ENCODE measurements at places on chromosomes 4 and X. TPM values are rescaled to one million over a fixed set of nuclear protein-coding genes. Genes with fewer than 3 reads are reported as not detected.

DNA sequence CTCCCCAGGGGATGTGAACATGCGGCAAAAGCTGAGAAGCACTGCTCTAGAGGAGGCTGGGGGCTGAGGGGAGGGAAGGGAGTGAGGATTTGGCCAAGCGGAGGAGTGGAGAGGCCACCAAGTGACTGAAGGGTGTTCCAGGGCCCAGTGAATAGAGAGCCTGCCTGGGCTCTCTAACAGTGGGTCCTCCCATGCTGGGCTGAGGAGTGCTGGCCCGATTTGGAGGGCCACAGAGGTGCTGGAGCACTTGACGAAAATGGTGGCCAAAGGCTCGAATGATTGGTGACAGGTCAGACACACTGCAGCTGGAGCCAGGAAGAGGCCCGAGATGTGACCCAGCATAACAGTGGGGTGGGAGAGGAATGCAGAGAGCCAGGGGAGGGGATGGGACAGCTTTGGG, 37.5 kb upstream of the MAP3K15 start:
- H3K27ac ChIP-seq, result no peak overlapping the region
- H3K4me3 ChIP-seq, result no peak overlapping the region
- no peaks in the 10 kb centered on the region for H3K27me3 ChIP-seq
- H3K4me1 ChIP-seq, result no peaks in the 10 kb centered on the region
- DNase-seq, result no peak

- no peaks in the 10 kb centered on the region for H3K27me3 ChIP-seq
- no peaks in the 10 kb centered on the region for H3K36me3 ChIP-seq
- DNase-seq, result no peak
- H3K4me3 ChIP-seq, result no peak overlapping the region
- no peak overlapping the region for H3K27ac ChIP-seq
Observed at GRCh38 chrX:152202886-152203285, 64.5 kb upstream of the MAGEA10 start.

DNA sequence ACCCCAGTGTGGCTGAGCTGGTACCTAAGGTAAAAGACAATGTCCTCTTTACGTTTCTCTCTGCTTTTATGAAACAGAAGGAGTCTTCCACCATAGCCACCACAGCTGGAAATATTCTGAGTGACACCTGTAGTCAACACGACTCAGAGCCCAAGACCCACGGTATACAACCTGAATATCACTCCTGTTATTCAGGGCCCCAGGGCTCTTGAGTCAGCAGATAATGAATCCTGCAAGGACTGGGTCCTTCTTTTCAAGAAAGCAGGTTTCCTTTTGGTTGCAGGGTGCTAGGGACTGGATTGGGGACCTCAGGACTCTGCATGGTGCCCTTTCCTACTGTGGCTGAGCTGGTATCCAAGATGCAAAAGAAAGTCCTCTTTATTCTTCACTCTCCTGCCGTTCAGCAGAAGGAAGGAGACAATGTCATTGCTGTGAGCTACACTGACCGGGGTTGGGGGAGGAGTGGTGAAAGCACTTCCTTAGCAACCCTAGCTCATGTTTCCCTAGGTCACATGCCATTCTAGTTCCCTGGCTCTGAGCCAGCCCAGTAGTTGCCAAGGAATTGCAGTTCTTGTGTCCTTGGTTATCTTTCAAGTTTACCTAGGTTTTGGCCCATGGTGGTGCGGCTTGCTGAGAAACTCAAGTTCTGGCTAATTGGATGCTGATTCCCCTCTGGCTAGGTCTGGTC, 23.7 kb upstream of the UNC5C start:
- no peak overlapping the region for H3K27ac ChIP-seq
- H3K4me1 ChIP-seq, result no peaks in the 10 kb centered on the region

DNA sequence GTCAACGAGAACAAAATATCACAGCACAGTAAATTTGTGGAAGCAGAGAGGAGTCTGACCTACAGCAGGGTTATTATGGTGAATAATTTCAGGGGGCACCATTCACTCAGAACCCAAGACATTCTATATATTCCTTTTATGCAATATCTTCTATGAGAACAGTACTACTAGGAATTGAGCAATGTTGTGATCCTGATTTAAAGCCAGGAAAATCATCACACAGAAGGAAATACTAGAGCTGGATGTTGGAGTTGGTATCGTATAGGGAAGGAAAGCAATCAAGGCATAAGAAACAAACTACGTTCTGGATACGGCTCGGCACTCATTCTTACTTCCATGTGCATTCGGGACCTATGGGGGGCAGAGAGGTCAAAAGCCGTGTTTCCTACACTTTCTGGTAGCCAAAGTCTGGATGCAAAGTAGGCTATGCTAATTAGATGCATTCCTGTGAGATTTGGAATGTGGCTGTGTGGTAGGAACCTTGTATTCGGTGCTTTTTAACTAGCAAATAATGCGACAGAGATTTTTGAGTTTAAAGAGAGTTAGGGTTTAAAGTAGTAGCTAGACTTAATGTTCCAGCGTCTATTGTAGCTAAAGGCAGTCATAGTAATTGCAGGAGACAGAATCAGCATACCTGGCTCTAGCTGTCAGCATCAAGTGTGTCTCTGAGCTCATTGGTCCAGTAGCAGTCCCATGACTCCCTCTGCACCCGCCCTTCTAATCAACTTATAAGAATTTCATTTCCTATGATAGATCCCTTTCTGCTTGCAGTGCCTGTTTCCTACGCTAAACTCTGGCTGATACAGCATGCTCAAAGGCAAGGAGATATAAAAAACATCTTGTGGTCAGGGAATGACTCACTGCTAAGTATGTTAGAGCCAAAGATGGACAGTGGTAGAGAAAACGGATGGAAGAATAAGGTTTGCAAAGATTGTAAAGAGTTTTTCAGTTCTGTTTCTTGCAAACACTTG, 43.3 kb upstream of the PDGFC start:
- no peak overlapping the region for H3K4me3 ChIP-seq
- no peak for DNase-seq
- H3K27me3 ChIP-seq, result no peaks in the 10 kb centered on the region
- H3K36me3 ChIP-seq, result no peaks in the 10 kb centered on the region
- no peak overlapping the region for H3K27ac ChIP-seq

DNA sequence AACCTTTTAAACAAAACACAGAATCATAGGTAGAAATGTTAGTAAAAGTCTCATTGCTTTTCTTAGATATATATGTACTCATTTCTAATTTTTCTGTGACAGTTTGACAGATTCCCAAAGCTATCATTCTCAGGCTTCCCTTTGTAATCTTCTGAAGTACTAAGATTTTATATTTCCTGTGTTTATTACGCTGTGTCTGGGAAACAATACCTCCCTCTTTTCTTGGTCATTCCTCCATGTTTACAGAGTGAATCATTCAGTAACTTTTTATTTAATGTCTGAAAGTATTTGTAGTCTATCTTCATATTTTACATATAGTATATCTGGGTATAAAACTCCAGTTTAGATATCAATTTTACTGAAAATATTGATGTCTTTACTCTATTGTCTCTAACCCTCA, 1826.3 kb upstream of the IGFBP7 start:
- no peak overlapping the region for H3K4me3 ChIP-seq
- H3K27ac ChIP-seq, result no peak overlapping the region
- no peaks in the 10 kb centered on the region for H3K4me1 ChIP-seq
- no peaks in the 10 kb centered on the region for H3K27me3 ChIP-seq

FAM13A gene
- 1.4 TPM for total RNA-seq
